ENCODE measurements at places on chromosomes 2 and 18.
A peak's percentile ranks its signal among the peaks of the same experiment; 100 is the strongest.

GRCh38 chr2:227164763-227165291 is 403 bp downstream of the COL4A3 start:
- DNase-seq = peak; percentile 58

DNA sequence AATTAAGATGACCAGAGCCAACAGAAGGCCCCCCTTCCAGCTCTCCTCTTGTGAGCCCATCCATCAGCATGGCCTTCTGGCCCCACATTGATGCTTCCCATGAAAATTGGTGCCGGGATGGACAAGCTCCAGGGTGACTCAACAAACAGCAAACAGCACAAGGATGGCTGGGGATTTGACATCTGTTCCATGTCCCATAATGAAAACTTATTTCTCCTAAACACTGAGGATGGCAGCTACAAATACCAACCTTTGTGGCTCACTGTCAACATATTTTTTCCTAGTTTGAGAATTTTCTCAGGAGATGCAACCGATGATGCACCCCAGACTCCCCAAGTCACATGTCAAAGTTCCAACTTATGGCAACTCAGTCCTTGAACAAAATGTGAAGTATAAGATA is 169.6 kb upstream of the SIX2 start:
- DNase-seq = no peak

GRCh38 chr2:160606341-160606740 is 112.7 kb upstream of the RBMS1 start:
- no peak for DNase-seq

- no peak for DNase-seq
These were observed 84.2 kb downstream of the DTNA start for GRCh38 chr18:34794348-34794747.

DNA sequence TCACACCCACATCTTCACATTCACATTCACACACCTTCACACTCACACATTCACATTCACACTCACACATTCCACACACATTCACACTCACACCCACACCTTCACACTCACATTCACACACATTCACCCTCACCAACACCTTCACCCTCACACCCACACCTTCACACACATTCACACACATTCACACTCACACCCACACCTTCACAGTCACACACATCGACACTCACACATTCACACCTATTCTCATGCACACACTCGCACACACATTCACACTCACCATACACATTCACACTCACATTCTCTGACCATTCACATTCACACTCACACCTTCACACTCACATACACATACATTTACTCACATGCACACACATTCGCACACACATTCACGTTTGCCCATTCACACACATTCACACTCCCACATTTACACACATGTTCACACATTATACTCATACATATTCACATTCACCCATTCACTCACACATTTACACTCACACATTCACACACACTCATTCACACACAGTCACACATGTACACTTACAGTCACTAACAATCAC is 62.7 kb downstream of the BIN1 start:
- no peak for DNase-seq

DNA sequence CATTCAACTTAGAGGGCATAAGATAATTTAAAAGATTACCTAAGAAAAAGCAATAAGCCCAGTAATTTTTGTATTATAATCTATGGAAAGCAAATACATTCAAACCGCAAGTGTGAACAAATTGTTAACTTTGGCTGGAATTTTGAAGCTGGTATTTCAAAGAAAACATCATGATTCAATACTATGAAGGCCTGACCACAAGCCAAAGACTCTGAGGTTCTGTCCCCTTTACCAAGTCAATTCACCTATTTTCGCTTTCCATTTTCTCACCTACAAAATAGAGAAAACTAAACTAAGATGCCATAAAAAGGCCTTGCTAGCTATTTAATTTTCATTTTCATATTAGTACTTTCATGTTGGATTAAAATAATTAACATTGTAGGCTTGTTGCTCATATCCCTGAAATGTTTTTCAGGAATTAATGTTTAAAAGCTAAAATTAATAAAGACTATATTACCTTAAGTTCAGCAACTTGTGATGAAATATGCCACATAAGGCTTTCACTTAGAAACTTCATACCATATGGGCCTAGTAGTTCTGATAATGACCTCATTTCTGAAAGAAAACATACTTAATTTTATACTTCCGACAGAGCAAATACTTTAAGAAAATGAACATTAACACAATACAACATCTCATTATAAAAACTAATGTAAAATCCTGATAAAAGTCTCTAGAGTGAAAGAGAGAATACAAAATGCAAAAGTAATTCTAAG is 85.7 kb upstream of the FRZB start:
- no peak for DNase-seq

GRCh38 chr2:148603562-148603920 is 41.0 kb upstream of the EPC2 start:
- DNase-seq = peak; percentile 68

GRCh38 chr2:219300022-219300421 is 9.2 kb downstream of the PTPRN start:
- no peak for DNase-seq

- DNase-seq = no peak
These were observed 2.7 kb downstream of the CCDC88A start for GRCh38 chr2:55416786-55417568.

DNA sequence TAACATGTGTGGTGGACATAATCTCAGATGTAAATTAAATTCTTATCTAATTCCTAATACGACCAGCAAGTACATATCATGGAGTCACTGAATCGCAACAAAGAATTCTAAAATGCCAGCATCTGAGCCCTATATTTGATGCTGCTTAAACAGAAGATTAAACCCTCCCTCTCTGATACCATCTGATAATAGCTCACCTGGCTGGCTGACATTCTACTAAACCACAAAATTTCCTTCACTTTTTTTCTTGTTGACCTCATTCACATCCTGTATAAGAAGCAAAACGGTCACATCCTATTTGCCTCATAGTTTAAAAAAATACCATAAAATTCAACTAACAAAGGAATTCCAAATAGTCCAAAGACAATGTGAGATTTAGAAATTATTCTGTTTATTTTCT is 371.6 kb upstream of the SLC8A1 start:
- no peak for DNase-seq

DNA sequence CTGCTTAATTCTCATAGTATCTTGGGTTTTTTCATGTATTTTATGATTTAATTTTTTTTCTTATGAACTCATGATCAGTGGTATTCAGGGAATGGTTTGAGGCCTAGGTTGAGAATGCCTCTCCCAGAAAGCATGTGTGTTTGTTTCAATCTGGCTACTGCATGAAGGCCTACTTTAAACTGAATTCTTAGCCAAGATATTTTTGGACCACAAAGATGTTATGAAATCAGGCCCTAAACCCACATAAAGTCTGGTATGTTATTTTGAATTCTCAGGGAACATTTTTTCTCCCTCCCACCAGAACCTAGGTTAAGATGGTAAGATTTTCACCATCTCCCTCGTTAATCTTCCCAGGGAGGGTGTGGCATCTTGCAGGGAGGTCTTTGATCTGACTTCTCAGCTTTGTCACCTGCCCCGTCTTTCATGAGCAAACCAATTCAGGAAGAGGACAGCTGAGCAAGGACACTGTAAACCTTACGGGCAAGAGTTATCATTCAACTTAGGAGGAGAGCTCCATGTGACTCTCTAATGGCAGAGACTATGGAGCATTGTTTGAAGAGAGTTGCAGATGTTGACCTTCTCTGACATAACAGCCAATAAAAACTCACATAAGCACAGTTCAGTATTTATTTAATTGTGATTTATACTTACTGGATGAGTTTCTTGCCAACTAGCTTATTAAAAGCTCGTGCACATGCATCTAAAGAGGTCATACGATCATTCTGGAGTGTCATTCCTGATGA is 21.3 kb upstream of the ACKR3 start:
- DNase-seq = no peak

DNA sequence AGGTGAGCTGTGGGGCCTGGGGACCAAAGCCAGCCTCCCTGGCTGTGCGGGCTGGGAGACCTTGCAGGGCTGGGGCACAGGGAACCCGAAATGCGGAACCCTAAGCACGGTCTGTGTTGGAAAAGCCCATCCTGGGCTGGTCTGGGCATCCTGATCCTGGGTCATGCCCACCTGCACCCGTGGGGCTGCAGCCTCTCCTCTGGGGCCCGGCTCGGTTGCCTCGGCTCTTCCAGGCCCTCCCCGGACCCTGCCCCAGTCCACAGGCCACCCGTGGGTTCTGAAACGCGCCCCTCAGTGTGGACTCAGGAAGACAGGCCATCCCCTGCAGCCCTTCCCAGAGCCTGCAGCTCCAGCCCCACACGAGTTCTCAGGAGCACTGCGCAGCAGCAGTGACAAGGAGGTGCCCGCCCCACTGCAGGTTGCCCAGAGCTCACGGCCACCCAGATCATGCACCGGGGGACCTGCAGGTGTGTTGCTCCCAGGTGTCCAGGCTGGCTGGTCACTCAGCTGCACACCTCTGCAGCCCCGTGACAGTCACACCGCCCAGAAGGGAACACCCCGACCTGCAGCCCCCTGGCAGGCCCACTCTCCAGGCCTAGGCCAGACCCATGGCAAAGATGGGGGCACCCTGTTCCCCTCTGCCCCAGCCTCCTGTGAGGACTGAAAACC is 12.2 kb upstream of the NFATC1 start:
- DNase-seq = no peak

GRCh38 chr18:73752965-73753364 is 394.7 kb downstream of the FBXO15 start:
- no peak for DNase-seq

DNA sequence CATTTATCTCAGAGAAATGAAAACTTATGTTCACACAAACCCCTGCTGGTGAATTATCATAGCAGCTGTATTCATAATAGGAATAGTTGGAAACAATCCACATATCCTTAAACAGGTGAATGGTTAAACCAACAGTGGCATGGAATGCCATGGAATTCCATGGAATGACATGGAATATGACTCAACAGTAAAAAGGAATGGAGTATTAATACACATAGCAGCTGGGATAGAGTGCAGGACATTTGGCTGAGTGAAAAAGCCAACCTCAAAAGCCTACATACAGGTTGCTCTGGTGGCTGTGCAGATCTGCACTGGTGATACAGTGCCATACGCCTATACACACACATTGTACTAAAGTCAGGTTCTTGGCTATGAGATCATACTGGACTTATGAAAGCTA is 69.5 kb downstream of the FAM168B start:
- DNase-seq = no peak

DNA sequence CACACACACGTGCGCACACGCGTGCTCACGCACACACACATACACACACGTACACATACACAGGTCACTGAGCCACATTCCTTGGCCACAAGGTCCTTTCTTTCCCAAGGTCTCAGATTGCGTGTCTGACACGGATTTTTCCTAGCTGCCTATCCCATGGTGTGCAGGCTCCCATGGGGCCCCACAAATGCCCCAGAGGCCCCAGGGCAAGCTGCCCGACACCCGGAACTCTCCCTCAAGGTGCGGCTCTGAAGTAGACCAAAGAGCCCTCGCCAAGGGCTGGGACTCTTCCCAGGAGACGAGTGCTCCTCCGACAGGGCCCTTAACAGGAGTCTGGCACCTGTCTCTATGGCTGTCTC is 46.7 kb downstream of the SDC1 start:
- no peak for DNase-seq

DNA sequence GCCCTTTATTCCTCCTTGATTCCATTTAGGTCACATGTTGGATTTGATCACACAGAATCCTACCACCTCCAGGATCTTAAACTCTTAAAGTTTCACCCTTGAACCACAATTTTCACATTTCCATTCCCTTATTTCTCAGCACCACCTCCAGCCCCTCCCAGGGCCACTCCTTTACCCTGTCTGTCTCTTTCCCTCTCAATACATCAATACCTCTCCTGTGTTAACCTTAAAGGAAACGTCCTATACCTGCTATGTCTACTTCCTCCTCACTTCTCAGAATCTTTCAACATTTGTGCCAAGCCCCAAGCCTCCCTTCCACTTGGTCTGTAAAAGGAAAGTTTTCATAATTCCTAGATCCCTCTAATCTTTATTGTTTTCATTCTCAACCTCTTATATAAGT is 158.8 kb downstream of the BAZ2B start:
- no peak for DNase-seq

Data from GM12864 (cell line).